Left kidney (tissue), 8 donors: ENCODE measurements at places on chromosomes 2 and 18. TPM values are rescaled to one million over a fixed set of nuclear protein-coding genes. Genes with fewer than 3 reads are reported as not detected.

Gene HRH4
- 0.17 TPM for polyA plus RNA-seq

Gene NEUROD1
- not detected for polyA plus RNA-seq

Gene LOXL3
- 10.8 TPM for polyA plus RNA-seq

Gene HOXD9
- 84.0 TPM for polyA plus RNA-seq

Gene GLS
- polyA plus RNA-seq = 370 TPM

Gene DPP10
- polyA plus RNA-seq = 17.1 TPM

Gene STARD7
- polyA plus RNA-seq = 164 TPM

Gene RAX
- not detected for polyA plus RNA-seq

Gene UGT1A8
- not detected for polyA plus RNA-seq

- DNase-seq = no peak
Observed at GRCh38 chr18:57475408-57475807, 40.2 kb downstream of the ONECUT2 start.

GRCh38 chr2:16225545-16225944 is 285.2 kb downstream of the MYCN start:
- no peak for DNase-seq

GRCh38 chr2:188382107-188382506 is 90.4 kb downstream of the GULP1 start:
- no peak for DNase-seq

- DNase-seq = no peak
Observed at GRCh38 chr2:9737053-9737875, 106.0 kb upstream of the TAF1B start.

DNA sequence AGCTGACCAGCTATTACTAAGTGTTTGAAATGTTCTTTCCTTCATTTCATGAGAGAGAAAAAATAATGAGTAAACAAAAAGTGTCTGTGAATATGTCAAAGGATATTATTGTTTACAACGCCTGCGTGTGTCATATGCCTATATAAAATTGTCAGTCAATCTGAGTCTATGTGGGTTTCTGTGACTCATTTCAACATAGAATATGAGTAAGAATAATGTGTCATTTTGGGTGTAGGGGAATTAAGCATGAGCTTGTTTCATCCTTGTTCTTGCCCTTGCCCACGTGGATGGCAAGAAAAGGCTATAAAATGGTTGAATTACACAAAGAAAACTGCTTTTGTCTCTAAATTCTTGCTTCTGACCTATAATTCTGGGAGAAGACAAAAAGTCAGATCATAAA is 466.0 kb downstream of the PTH2R start:
- DNase-seq = no peak

- peak; percentile 50 for DNase-seq
Observed at GRCh38 chr2:55051026-55051866, 995 bp upstream of the RTN4 start.

DNA sequence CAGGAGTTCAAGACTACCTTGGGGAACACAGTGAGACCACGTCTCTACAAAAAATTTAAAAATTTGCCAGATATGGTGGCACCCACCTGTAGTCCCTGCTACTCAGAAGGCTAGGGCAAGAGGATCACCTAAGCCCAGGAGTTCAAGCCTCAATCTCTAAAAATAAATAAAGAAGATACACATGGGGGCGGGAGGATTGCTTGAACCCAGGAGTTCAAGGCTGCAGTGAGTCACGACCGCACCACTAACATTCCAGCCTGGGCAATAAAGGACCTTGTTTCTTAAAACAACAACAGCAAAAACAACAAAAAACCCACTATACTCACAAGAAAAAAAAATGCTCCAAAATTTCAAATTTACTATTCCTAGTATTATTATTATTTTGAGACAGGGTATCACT is 10.0 kb upstream of the ICA1L start:
- DNase-seq = no peak

DNA sequence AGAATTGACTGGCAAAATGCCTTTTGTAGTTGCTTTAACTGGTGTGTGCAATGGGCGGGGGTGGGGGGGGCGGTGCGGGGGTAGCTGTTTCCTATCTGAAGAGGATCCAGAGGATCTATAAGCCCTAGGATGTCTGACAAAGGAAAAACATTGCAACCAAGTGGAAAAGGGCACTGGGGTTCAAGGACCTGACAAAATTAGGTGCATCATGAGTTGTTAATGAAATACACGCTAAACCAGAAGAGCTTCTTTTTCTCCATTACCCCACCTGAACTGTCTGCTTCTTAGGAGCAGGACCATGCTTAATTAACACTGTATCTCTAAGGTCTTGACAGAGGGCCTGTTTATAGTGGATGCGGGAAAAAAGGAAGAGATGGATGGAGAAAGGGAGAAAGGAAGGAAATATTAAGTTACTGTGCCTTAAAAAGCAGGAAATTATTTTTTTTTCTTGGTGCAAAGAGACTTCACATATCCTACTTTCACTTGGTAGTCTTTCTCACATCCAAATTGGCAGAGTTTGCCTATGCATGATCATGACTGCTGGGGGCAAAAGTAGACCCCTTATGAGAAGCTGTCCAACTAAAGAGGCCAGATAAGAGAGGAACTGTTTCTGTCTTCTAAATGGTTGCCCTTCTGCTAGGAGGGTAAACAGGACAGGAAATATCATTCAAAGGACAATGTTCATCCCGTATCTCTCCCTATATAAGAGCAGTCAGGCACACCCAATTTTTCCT is 4.6 kb downstream of the RND3 start:
- DNase-seq = no peak
